ENCODE measurements at places on chromosomes 7 and 10.

DNA sequence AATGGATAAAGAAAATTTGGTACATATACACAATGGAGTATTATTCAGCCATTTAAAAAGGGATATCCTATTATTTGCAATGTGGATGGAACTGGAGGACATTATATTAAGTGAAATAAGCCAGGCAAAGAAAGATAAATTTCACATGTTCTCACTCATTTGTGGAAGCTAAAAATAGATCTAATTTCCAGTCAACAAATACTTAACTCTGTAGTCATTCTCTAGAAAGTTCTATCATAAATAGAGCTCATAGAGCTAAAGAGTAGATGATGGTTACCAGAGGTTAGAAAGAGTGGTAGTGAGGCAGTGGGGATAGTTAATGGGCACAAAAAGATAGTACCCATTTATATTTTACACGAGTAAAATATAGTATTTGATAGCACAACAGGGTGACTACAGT is 104.2 kb upstream of the SLC13A1 start:
- no peaks in the 10 kb centered on the region for H3K4me1 ChIP-seq
- DNase-seq, result no peak
- no peaks in the 10 kb centered on the region for H3K27me3 ChIP-seq

GRCh38 chr7:128000854-128001265 is 30.4 kb downstream of the LRRC4 start:
- H3K4me3 ChIP-seq, result no peak overlapping the region
- no peaks in the 10 kb centered on the region for H3K36me3 ChIP-seq
- no peak overlapping the region for H3K27ac ChIP-seq
- no peaks in the 10 kb centered on the region for H3K27me3 ChIP-seq
- DNase-seq, result no peak

- H3K36me3 ChIP-seq, result no peaks in the 10 kb centered on the region
- DNase-seq, result no peak
- no peaks in the 10 kb centered on the region for H3K27me3 ChIP-seq
- H3K4me3 ChIP-seq, result no peak overlapping the region
- no peaks in the 10 kb centered on the region for H3K4me1 ChIP-seq
- no peak overlapping the region for H3K27ac ChIP-seq
Observed at GRCh38 chr7:126700807-126701604, 551.7 kb downstream of the GRM8 start.

DNA sequence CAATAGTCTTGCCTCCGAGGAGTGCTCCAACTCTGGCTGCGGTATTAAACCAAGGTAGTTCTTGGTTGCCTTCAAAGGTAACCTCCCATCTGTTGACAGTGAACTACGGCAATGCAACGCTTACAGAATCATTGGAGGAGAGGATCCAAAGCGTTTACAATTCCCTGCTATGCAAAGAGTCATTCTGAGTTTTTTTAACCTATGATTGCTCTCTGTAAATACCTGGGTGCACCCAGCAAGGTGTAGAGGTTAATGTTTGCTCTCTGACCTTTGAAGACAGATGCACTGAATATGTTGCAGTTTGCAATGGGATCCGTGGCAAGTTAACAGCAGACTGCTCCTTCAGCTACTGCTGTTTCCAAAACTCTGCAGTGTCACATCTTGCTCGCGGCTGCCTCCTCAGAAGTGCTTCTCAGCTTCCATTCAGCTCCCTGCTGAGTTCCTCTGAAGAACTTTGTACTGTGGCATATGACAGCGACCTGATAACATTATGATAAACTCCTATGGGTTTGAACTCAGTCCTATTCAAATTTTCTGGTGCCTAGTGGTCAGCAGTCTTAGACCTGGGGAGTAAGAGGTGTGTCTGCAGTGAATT is 29.0 kb downstream of the KIAA1217 start:
- H3K4me3 ChIP-seq, result peak overlapping the region; percentile 50
- no peaks in the 10 kb centered on the region for H3K36me3 ChIP-seq
- no peaks in the 10 kb centered on the region for H3K27me3 ChIP-seq
- peaks cover 16% of the 10 kb centered on the region for H3K4me1 ChIP-seq

DNA sequence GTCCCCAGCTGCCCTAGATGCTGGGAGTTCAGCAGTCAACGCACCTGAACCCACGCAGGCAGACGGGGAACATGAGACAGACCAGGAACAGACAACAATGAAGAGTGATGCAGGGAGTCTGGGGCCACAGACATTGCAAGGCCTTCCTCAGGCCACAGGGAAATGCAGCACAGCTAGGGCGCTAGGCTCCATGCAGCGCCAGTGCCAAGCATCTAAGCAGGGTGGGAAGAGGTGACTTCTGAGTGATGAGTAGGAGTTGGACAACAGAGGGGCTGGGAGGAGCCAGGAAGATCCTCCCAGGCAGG is 7.7 kb upstream of the RET start:
- H3K27me3 ChIP-seq, result no peaks in the 10 kb centered on the region
- no peak overlapping the region for H3K27ac ChIP-seq
- no peak for DNase-seq
- H3K4me3 ChIP-seq, result no peak overlapping the region
- H3K4me1 ChIP-seq, result no peaks in the 10 kb centered on the region

Measured in breast epithelium (tissue), 4 donors.